ENCODE measurements at places on chromosomes 12 and 14.

DNA sequence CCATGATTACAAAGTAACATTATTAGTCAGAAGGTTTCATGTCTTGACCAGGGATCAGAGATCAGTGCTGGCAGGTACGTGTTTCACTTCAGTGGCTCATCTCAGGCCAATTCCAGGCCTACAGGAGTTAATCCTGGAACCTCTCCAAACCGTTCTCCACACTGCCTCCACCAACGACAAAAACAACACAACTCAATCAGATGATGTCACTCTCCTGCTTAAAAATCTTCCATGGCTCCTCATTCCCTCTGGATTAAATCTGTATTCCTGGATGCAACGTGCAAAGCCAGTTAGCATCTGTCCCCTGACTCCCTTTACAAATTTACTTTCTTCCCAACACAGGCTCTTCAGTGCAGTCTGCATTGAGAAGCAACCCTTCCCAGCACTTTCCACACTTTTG lies 34.3 kb upstream of the TXNRD1 start:
- no peak for DNase-seq

DNA sequence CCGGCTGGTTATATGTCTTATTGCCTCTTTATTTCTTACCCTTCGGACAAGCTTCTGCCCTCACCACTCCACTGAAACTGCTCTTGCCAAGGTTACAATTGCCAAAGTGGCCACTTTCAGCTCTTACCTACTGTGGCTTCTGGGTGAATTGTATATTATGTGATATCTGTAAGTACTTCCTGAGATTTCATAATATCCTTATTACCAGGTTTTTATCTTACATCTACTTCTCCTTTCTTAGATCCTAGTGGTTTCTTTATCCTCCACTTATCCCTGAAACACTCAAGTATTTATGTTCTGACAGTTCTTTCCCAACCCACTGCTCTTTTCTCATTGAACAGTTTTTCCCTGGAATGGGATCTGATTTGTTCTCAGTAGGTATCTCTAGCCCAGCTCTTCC lies 10.5 kb downstream of the CELA1 start:
- no peak for DNase-seq

DNA sequence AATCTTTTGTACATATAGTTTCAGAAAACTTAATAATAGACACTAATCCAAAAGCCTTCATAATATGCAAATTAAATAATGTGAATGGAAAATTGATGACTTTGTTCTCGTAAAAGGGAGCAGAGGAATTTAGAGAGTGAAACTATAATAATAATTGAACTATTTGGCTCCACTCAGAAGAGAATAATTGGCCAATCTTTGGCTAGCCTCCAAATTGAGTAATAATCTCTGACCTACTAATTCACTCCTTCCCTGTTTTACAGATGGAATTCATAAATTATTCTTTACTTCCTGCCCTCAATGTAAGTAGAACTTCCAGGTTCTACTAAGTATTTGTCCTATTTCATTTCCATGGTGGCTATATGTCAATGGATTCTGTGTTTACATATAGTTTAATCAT lies 15.8 kb downstream of the TRIM9 start:
- DNase-seq = no peak

DNA sequence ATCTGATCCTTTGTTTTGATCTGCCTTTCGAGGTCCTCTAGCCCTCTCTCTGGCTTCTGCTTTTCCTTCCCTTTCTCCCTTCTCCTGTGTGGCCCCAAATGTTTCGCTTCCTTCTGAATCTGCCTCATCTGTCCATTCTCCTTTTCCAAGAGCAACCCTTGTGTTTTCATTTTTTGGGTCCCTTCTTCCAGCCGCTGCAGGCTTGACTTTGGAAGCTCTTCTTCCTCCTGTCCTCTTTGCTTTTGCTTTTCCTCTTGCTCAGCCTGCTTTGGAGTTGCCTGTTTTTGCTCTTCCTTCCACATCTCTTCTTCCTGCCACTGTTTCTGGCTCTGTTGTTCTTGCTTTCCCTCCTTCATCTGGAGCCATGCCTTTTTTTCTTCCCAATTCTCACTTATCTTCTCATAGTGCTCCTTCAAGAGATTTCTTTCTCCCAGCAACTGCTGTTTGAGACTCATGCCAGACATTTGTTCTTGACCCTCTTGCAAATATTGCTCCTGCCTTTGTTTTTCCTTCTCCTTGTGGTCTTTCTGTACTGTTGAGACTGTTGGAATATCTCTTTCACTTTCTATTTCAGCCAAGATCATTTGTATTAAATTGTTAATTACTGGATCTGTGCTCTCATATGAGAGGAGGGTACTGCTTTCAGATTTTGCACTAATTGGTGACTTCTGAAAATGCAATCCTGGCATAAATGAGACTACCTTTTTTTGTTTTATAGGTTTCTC lies 42.4 kb downstream of the FAM186A start:
- no peak for DNase-seq

Measured in stimulated activated CD4-positive, alpha-beta T cell treated with anti-CD3 and anti-CD28 coated beads, Interleukin-1b, Interleukin-23, amount 100 ng/mL, for 1 hour (primary cell).